RPMI8226 (cell line): ENCODE measurements at places on chromosomes 5 and 9.

DNA sequence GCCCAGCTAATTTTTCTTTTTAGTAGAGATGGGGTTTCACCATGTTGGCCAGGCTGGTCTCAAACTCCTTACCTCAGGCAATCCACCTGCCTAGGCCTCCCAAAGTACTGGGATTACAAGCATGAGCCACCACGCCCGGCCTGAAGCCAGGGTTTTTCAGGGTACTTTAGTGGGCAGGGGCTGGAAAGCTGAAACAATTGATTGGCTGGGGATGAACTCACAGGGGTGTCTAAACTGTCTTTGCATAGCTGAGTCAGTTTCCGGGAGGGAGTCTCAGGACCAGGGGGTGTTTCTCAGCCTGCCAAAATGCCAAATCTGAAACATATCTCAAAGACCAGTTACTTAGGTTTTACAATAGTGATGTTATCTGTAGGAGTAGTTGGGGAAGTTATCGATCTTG is 46.1 kb downstream of the PRUNE2 start:
- no peak for DNase-seq

DNA sequence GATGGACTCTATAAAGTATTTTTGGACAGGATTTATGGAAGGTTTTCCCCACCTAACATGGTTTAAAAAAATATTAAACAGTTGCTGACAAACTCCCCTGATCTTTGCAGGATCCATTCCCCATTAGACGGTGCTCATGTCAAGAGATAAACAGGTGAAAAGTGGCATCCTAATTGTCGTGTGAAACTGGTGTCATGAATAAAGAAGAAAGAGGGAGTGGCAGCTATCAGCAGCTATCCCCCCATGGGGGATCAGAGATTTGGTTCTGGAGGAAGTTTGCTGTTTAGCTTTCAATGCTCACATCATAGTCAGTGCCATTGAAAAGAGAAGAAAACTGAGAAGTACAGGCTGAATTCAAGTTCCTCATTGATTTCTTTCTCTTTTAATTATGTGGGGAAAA is 329.3 kb upstream of the BRINP1 start:
- DNase-seq: no peak

DNA sequence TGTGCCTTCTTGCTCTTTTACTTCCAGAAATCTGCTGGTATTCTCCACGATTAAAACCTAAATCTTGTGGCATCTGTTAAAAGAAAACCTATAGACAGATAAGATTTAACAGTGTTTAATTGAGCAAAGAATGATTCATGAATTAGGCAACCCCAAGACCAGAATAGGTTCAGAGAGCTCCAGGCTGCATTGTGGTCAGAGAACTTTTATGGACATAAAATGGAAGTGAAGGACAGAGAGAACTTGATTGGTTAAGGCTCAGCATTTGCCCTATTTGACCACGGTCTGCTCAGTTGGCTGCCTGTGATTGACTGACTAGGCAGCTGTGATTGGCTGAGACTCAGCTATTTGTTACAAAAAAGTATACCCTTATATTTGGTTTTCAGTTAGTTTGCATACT is 10.4 kb upstream of the SLC36A2 start:
- no peak for DNase-seq

GRCh38 chr5:71727978-71728377 is 8.9 kb downstream of the CARTPT start:
- DNase-seq: no peak

- DNase-seq: no peak
Observed at GRCh38 chr5:96279801-96280542, 153.1 kb downstream of the PCSK1 start.

GRCh38 chr9:94127806-94128205 is 43.5 kb downstream of the PTPDC1 start:
- DNase-seq: no peak

GRCh38 chr5:54360089-54360488 is 49.7 kb upstream of the ARL15 start:
- DNase-seq: no peak

GRCh38 chr5:4780633-4781032 is 359.5 kb upstream of the ADAMTS16 start:
- DNase-seq: no peak

GRCh38 chr9:115204904-115205453 is 87.0 kb upstream of the TNC start:
- no peak for DNase-seq

GRCh38 chr9:28289746-28290145 is 716.5 kb upstream of the C9orf72 start:
- DNase-seq: no peak

DNA sequence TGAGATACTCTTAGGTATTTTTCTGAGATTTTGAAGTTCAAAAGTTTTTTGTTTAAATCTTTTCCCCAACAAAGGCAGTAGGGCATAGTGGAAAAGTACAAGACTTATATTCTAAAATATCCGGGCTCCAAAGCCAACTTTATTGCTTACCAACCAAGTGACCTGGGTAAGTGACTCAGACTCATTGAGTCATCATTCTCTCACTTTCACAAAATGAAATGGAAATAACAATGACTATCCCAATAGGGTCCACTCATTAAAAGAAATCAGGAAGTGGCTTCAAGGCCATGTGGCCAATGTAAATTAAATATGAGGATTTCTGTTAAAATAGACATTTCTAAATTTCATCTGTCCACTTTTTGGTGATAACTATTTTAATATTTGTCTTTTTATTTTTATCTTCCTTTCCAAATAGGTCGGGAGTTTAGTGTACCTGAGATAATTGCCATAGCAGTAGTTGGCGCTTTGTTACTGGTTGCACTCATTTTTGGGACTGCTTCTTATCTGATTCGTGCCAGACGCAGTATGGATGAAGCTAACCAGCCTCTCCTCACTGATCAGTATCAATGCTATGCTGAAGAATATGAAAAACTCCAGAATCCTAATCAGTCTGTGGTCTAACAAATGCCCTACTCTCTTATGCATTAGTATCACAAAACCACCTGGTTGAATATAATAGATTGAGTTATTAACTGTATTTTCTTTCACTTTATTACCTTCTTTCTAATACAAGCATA is 15.5 kb downstream of the TYRP1 start:
- DNase-seq: no peak

GRCh38 chr9:89477811-89478630 is 19.9 kb downstream of the SEMA4D start:
- DNase-seq: no peak
